HuH-7 (cell line): ENCODE measurements at places on chromosomes 5 and 9.

GRCh38 chr9:89372230-89372816 lies 54.0 kb downstream of the SECISBP2 start:
- DNase-seq: peak; percentile 26

DNA sequence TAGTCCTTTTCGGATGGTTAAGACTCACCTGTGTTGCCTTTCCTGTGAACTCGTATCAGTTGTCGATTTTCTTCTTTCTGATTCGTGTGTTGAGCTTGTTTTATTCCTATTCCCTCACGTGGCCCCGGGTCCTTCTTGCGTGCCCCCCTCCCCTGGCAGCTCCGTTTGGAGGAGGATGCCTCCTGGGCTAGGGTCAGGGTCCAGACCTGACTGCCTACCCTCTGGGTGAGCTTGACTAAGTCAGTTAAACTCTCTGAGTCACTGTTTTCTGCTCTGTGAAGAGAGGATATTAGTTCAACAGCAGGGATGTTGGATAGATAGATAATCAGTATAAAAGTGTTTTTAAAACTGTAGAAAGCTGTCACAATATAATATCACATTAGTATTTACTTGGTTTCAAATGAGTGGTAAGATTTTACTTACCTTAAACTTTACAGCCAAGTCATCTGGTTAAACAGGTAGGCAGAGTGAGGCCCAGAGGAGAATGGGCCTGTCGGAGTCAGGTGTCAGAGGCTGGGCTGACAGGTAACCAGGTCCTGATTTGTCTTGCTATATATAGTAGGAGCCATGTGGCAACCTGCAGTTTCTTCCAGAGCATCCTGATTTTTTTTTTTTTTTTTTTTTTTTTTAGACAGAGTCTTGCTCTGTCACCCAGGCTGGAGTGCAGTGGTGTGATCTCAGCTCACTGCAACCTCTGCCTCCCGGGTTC lies 24.2 kb downstream of the PPARGC1B start:
- DNase-seq: no peak

GRCh38 chr5:136703706-136704105 lies 338.4 kb upstream of the TRPC7 start:
- no peak for DNase-seq

- peak; percentile 6 for DNase-seq
These were observed 327.2 kb downstream of the DEPDC1B start for GRCh38 chr5:60372786-60373185.

- no peak for DNase-seq
These were observed 43.2 kb downstream of the WWC1 start for GRCh38 chr5:168334695-168335094.

- DNase-seq: no peak
These were observed 1.5 kb downstream of the LTC4S start for GRCh38 chr5:179795049-179795862.

GRCh38 chr5:33270671-33271070 lies 170.1 kb upstream of the TARS1 start:
- DNase-seq: no peak

DNA sequence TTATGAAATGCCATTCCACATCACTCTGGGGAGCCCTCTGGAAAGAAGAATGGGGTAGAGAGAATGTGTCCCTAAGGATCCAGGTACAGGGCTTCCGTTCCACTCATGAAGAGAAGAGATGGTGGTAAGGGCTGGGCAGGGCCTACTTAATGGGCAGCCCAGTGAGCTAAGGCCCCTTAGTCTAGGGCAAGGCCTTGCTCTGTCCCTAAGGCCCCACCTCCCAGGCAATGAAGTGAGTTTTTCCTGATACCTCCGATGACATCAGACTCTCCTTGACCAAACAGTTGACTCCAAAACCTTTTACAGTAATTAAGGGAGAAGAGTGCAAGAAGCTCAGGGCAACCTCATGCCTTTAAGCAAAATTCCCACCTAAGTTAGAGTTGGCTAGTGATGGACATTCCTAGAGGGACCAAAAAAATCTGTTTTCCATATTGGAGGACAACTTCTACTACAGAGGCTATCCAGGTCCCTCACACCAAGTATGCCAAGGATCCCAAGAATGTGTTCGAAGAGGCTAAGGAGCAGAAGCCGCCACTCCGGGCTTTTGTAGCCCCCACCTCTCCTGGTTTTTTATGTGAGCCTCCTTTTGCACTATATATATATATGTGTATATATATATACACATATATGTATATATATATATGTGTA lies 5.9 kb downstream of the KLF9 start:
- no peak for DNase-seq

- DNase-seq: no peak
These were observed 79.6 kb downstream of the NTNG2 start for GRCh38 chr9:132241483-132241839.

DNA sequence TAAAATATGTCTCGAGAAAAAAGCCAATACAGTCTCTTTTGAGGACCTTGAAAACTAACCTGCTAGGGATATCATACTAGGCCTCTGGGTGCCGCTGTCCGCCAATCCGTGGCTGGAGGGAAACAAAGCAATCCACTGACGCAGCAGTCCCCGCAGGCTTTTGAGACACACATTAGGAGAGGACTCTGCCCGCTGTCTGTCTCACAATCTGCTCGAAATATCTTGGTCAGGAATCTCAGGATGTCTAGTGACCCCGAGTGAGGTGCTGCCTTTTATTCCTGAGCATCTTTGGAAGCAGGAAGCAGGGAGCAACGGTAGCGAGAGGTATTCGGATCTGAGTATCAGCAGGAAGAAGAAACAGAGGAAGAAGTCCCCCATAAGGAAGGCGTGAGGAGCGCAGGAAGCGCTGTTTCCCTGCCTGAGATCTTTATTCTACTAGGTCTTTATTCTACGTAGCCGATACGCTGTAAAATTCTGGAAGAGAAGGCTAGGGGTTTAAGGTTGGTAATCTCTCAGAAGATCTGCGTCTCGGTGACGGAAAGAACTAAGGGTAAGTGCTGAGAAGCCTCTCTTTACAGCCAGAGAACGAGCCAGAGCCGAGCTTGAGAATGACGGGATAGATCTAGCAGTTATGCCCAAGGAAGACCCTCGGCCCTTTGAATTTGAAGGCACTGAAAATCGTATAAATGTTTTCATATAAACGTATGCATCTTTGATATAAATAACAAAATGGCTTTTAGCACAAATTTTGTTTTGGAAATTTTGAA lies 4.0 kb upstream of the PCDHGA1 start:
- peak; percentile 64 for DNase-seq

- DNase-seq: no peak
These were observed 374.9 kb downstream of the MAT2B start for GRCh38 chr5:163880302-163880701.

- no peak for DNase-seq
These were observed 159.6 kb upstream of the TBCA start for GRCh38 chr5:77935506-77936364.

DNA sequence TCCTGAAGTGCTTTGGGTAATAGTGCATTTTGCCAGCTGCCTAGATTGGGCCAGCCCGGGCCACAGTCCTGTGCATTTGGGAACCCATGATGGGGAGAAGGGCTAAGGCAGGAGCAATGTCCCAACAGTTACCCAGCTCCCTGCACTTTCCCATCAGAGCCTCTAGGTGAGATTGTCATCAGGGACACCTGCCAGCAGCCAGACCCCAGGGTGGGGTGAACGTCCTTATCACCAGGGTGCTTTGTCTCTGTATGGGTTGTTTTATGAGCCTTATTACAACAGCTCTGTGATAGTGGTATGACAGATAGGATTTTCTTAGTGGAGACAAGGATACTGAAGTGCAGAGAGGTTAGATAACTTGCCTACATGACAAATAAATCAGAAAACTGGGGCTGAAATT lies 365.7 kb downstream of the OSTF1 start:
- DNase-seq: peak; percentile 20

DNA sequence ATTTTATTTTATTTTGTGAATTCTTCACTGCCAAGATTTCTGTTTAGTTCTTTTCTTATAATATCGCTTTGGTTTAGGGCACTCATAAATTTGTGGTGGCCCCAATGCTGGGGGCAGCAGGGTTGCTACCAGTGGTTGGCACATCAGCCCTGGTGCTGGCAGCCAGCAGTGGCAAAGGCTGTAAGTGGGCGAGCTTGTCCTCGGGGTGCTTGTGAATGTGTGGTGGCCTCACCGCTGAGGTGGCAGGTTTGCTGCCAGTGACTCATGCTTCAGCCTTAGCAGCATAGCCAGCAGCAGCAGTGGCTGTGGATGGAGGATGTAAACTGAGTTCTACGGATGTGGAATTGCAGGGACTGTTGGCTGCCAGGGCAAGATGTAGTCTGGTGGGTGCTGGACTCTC lies 262.9 kb upstream of the DMAC1 start:
- DNase-seq: no peak

GRCh38 chr5:167580608-167581007 lies 710.8 kb upstream of the WWC1 start:
- no peak for DNase-seq

DNA sequence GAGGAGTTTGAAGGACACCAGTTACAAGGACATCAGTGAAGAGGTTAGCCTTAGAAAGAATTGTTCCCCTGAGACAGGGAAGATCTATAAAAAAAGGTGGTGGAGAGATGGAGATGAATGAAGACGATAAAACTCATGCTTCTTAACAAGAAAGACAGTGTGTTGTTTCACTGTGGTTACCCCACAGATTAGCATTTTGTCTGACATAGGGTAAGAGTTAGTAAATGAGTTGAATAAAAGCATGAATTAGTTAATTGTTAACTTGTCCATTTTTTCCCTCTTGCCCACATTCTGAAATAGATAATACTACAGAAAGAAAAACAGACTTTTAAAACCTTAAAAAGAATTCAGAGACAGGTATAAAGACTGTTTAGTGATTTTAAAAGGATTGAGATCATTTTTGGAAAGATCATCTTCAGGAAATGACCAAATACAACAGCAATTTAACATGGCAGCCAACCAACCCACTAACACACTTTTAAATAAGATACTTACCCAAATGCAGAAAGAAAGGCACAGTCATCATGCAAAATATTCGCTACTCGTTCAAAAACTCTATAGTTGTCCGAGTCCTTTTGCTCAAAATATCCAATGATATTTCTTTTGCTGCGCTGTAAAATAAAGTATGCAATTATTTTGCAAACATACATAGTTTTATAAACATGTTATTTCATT lies 78.5 kb downstream of the ERP44 start:
- no peak for DNase-seq

- DNase-seq: peak; percentile 68
These were observed 929 bp downstream of the SH3PXD2B start for GRCh38 chr5:172453206-172453985.

- no peak for DNase-seq
These were observed 23.6 kb downstream of the COL27A1 start for GRCh38 chr9:114178756-114179450.
